ENCODE measurements at places on chromosomes 3 and 15.
A peak's percentile ranks its signal among the peaks of the same experiment; 100 is the strongest.

DNA sequence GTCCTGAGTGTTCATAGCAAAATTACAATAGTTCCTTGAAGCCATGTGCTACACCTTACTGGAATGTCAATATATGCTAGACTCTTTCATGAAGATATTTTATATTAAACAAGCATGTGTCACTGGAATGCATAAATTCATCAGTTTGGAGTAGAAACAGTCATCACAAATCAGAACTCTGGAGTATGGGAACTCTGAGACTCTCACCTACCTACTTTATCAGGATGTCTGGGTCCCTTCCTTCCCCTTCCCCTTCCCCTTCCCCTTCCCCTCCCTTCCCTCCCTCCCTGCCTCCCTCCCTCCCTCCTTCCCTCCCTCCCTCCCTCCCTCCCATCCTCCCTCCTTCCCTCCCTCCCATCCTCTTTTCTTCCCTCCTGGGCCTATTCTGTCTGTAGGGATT, 144.7 kb upstream of the PEX5L start:
- DNase-seq = no peak

GRCh38 chr15:60568301-60568742, 89.4 kb upstream of the ICE2 start:
- no peak for DNase-seq

GRCh38 chr15:26864664-26865191, 2.1 kb upstream of the GABRA5 start:
- peak; percentile 9 for DNase-seq

DNA sequence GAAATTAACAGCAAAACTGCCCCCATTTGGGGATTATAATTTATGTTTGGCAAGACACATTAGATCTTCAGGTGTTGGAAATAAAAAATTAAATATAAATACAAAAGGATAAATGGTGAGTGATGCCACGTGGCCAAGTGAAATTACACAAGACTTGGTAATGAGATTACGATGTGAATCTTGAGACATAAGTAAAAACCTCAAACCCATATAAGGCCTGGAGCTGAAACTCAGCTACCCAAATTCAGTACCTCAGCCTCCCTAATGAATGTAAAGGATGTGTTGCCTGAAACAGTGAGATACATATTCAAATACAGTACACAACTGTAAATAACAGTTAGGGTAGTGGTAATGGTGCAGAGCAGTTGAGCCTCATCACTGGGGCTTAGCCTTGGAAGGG, 1146.6 kb downstream of the OTOL1 start:
- DNase-seq = no peak

DNA sequence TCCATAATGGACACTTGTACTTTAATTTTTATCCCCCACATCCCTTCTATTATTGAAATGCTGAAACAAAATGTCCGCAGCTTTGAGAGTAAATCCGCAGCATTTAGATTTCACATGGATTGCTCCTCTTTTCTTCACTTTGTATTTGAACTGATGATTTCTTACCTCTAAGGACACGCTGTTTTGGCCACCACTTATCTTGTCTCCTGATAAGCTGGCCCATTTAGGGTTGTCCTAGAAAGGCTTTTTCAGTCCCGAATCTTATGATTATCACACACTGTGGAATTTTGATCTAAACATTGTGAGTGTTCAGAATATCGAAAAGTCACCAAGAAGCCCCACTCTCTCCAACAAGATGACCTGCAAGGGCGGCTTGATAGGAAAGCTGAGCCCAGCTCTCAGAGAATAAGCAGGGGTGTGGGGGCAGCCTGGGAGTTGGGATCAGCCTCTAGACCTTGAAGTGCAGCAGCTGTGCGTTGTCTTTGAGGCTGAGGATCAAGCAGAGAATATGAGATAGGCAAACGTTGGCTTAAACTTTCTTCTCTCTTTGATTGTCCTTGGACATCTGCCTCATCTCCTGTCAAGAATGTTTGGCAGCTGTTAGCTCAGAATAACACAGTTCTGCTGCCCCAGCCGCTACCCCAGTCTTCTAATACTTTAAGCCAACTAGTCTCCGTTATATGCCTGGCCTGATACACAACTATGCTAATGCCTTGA, 399.7 kb upstream of the NR2F2 start:
- no peak for DNase-seq

GRCh38 chr3:4820296-4821121, 158.7 kb upstream of the BHLHE40 start:
- no peak for DNase-seq

GRCh38 chr3:40181182-40181581, 128.3 kb upstream of the EIF1B start:
- DNase-seq = no peak

DNA sequence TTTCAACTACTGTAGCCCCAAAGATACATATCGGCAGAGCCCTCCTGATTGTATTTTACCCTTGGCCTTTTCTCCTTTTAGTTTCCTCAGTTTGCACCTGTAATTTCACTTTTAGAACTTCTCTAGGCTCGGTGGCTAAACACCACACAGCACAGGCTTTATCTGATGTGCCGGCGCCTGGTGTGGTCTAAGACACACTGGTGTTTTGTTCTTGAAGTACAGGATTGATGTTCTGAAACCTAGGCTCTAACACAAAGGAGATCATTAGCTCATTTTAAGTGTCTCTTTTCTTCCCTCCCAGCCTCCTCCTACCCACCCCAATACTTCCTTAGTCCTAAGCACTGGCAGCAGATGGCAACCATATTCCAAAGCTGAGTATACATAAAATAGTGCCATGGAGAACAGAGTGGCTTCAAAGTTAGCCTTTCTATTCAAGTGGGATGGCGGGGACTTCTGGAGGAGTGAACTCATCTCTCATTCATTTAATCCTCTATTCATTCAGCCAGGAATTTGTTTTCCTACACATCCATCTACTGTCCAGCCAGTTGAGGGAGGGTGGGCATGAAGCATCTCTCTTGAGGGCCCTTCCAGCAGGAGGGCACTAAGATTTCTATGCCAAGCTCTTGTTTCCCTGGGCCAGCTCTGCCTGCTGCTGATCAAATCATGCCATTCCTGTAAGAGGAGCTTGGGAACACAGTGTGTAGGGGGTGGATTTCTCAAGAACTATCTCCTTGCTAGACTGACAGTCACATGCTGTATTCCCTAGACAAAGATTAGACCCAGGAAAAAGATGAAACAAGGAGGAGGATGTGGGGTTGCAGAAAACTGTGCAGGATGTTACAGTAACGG, 71.2 kb downstream of the TIGIT start:
- no peak for DNase-seq

- DNase-seq = peak; percentile 8
Measured at GRCh38 chr3:193774916-193775285, 181.9 kb downstream of the OPA1 start.

DNA sequence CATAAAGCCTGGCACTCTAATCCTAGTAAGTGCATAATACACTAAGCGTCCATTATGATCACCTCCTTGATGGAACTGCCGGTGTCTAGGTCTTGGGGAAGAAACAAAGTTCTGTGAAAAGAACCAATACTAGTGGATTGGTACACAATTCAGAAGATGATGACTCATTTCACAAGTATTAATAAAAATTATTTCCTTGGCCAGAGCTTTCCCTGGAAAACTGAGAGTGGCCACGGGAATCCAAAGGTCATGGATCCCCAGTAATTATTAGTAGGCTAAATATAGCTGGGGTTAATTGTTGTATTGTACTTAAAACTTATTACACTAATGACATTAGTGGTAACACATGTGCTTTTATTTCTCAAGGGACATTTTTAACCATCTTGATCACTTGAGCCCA, 808.0 kb upstream of the NR2F2 start:
- DNase-seq = no peak

GRCh38 chr3:57943525-57944495, 64.4 kb upstream of the FLNB start:
- DNase-seq = no peak

DNA sequence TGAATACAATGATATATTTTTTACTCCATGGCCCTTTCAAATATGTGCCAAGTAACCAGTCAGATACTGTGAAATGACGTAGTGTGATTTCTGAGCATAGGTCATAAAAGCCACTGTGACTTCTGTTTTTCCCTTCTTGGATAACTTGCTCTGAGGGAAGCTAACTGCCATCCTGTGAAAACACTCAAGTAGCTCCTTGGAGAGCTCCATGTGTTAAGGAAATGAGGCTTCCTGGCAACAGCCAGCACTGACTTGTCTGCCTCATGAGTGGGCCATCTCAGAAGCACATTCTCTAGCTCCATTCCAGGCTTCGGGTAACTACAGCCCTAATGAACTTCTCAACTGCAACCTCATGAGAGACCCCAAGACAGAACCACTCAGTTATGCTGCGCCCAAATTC, 9.5 kb upstream of the CCDC80 start:
- DNase-seq = no peak

GRCh38 chr3:53775018-53775417, 71.2 kb downstream of the CHDH start:
- DNase-seq = no peak

GRCh38 chr15:68230157-68231100, 901 bp upstream of the CLN6 start:
- DNase-seq = no peak

DNA sequence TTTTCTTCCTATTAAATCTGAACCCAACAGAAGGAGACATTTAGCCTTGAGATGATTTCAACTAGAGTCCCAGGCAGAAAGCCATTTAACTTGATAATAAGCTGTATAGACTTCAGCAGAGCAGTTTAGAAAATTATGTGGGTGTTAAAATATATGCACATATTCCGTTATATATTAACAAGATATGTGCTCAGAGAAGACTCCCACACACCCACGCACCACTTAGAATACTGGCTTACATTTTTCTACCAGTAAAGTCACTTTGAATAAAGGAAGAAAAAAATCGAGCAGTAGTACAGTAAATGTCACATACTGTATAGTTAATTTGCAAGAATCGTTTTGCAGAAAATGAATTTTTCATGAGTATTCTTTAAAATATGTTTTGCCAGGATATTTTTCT, 599.3 kb downstream of the FGF12 start:
- no peak for DNase-seq

GRCh38 chr3:74048699-74049098, 424.0 kb upstream of the PDZRN3 start:
- no peak for DNase-seq

DNA sequence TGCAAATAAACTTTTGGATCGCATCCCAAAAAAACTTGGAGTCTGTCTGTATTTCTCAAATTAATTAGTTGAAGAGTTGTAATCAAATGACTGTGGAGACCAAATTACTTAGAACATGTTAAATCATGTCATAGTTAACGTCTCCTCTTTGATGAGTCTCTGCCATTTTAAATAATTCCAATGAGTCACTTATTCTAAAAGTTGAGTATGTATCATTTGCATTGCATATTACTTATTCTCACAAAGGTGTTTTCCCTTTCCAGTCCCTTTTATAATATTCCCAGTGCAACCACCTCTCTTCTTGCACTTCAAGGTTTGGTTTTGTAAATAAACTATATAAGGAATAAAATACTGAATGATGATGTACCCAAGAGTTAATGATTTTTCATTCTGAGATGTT, 36.0 kb upstream of the MBNL1 start:
- no peak for DNase-seq

GRCh38 chr15:29631076-29632070, 190.9 kb downstream of the TJP1 start:
- peak; percentile 11 for DNase-seq

GRCh38 chr15:32722136-32722535, 4.3 kb downstream of the GREM1 start:
- no peak for DNase-seq

DNA sequence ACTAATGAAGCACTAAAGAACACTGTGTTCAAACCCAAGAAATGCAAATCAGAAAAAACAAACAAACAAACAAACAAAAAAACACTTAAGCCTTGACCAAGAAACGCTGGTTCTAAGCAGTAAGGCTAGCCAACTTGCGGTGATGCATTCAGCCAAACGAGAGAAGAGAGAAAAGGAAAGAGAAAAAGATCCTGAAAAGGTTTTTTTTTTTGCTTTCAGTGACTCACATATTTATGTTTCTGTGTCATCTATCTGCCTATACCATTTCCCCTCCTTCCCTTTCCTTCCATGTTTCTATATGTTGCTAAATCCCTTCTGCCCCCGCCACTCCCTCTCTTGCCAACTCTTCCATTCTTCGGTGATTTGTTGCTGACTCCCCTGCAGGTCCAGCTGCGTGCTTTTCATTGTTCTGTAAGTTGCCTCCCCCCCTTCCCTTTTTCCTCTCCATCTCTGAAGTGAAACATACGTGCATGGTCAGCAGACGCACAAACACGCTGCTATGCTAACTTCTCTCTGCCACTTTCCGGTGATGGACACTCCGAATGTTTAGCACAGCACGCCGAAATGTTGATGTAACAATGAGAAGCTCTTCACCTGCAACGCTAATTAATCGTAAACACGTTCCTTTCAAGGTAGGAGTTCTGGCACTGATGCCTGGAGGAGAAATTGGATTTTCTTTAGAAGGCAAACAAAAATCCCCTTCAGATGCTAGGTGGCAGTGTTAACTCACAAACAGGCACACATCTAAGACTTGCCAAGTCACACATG, 154.4 kb downstream of the TUSC7 start:
- DNase-seq = peak; percentile 14

DNA sequence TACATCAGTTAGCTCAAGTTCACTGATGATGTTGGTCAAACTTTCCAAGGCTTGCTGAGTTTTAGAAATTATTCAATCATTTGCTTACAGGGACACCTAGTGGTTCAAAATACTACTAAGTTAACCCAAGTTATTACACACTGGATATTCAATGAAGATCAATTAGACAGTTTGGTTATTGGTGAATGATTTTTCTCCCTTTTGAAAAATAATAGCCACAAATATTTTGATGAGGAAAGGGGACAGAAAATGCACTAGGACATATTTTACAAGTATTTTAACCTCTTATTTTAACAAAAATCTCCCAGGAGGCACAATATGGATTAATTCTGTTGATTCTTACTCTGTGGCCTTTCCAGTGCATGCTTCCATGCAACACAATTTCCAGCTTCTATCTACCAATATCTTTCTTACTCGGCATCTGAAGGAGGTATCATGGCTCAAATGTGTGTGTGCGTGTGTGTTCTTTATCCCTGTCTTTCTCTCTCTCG, 20.1 kb upstream of the GOLGA6L2 start:
- no peak for DNase-seq

DNA sequence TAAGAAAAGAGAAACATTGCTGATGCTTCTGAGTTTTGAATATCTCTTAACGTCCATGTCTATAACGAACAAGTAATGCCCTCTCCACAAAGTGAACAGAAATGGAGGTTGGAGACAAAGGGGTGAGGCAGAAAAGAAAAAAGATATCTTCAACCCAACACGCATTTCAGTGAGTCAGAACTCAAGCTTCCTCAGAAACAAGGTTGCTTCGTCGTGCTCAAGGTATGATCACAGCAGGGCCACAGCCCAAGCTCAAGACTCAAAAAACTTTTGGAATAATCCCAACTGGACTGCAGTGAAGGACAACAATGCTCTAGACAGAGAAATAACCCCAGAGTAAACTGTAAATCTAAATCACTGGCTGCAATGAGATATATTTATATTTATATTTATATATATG, 18.9 kb downstream of the WNT5A start:
- DNase-seq = no peak

GRCh38 chr15:39411102-39411989, 169.5 kb upstream of the THBS1 start:
- DNase-seq = no peak

DNA sequence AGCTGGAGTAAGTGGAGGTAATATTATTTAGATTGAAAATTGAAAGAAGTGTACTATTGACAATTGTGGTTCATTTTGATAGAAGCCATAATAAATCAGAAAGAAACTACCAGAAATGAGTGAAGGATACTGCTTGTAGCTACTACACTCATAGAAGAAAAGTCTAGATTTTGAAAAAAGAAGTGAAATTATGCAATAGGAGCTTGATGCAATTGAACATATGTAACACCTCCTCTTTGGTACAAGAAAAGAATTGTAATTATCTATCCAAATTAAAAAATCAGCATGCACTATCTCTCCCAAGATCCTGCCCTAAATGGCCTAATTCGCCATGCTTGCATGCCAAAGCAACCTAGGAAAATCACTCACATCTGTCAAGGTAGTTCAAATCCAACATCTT, 51.1 kb upstream of the CD200R1L start:
- no peak for DNase-seq
